ENCODE measurements at places on chromosomes 4 and X. TPM values are rescaled to one million over a fixed set of nuclear protein-coding genes. Genes with fewer than 3 reads are reported as not detected.

The PAGE4 gene
- not detected for total RNA-seq

The RHOXF1 gene
- not detected for total RNA-seq

The STARD8 gene
- total RNA-seq, result 1.7 TPM

The CD38 gene
- 13.0 TPM for total RNA-seq

The PPEF2 gene
- not detected for total RNA-seq

The MTMR8 gene
- 0.50 TPM for total RNA-seq

The FGFR3 gene
- 2.7 TPM for total RNA-seq

The GUCY1A1 gene
- total RNA-seq, result not detected

The GYPE gene
- total RNA-seq, result not detected

The ZAR1 gene
- total RNA-seq, result 0.08 TPM

The SMIM10L2A gene
- 0.15 TPM for total RNA-seq

The SPON2 gene
- 0.41 TPM for total RNA-seq

The GPM6B gene
- total RNA-seq, result 0.32 TPM

The MAGEB17 gene
- total RNA-seq, result not detected

The RNF128 gene
- 0.06 TPM for total RNA-seq

The POLN gene
- 0.53 TPM for total RNA-seq

The AWAT1 gene
- not detected for total RNA-seq

The JAKMIP1 gene
- not detected for total RNA-seq

The FAM53A gene
- 1.00 TPM for total RNA-seq

The OTUD6A gene
- not detected for total RNA-seq

The TMPRSS11B gene
- not detected for total RNA-seq

The ETDB gene
- total RNA-seq, result not detected

The SSX4 gene
- not detected for total RNA-seq

The BRS3 gene
- total RNA-seq, result not detected

The HDX gene
- 2.2 TPM for total RNA-seq

The NPY1R gene
- total RNA-seq, result 0.14 TPM

The CITED1 gene
- 2.3 TPM for total RNA-seq
